Kidney (tissue), 22 donors: ENCODE measurements at places on chromosomes 5 and 9. TPM values are rescaled to one million over a fixed set of nuclear protein-coding genes. Genes with fewer than 3 reads are reported as not detected.
A peak's percentile ranks its signal among the peaks of the same experiment; 100 is the strongest.

- H3K4me1 ChIP-seq: peaks cover 4% of the 10 kb centered on the region
- peak; percentile 64 for DNase-seq
- H3K27me3 ChIP-seq: no peaks in the 10 kb centered on the region
- H3K4me3 ChIP-seq: no peak overlapping the region
Observed at GRCh38 chr5:35924950-35925722, 13.3 kb downstream of the CAPSL start.

DNA sequence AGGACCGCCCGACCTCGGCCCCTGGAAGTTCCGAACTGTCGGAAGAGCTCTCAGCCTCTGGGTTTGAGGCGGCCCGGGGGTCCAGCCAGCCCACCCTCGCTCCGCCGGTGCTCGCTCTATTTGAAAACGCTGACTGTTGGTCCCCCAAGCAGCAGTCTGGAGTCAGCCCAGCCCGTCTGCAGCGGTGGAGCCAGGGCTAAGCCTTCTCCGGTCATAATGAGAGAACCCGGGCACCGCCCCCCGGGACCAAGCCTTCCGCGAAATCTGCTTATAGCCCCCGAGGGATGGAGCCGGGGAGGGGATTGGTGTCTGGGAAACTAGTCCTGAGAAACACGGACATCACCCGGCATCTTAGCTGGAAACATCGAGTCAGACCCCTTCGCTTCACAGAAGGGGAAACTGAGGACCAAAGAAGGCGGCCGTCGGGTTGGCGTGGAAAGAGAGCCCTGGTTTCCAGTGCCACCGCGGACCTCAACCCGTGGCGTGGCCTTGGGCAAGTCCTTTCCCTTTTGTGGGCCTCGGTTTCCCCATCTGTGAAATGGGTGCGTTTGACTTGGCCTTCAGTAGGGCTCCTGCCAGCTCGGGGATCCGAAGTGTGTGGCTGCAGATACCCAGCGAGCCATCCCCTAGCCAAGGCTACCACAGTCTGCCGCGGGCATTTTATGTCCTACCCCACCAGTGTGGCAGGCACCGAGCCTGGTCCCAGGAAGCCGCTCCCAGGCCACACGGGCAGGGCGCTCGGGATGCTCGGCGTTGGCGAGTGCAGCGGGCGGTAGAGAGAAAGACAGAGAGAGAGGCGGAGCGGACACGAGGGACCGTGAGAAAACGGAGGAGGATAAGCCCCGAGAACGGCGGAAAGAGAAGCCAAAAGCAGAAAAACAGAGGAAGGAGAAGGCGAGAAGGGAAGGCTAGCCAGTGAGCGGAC lies 857 bp downstream of the ADAM19 start:
- peak overlapping the region; percentile 17 for H3K27ac ChIP-seq
- H3K27me3 ChIP-seq: no peaks in the 10 kb centered on the region
- H3K4me1 ChIP-seq: no peaks in the 10 kb centered on the region
- H3K36me3 ChIP-seq: no peaks in the 10 kb centered on the region
- peak; percentile 82 for DNase-seq

DNA sequence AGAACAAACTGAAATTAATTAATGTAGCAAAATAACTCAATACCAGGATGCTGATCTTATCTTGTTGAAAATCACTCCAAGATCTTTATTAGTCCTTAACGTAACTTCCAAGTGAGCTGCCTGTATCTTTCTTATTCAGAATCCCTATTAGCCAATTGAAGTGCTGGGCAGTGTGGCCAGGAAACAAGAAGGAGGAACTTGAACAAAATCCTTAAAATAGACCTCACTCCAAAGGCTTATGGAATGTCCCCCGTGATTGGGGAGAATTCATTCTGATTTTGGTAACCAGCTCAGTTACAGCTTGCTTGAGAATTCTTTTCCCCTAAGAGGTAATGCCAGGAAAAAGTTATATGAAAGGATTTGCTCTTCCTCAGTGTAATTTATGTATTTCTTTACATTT lies 171.0 kb downstream of the DEPDC1B start:
- DNase-seq: no peak
- H3K36me3 ChIP-seq: no peaks in the 10 kb centered on the region
- no peak overlapping the region for H3K27ac ChIP-seq
- no peaks in the 10 kb centered on the region for H3K4me1 ChIP-seq
- no peaks in the 10 kb centered on the region for H3K27me3 ChIP-seq

GRCh38 chr9:86135371-86135770 lies 36.0 kb upstream of the GOLM1 start:
- H3K36me3 ChIP-seq: no peaks in the 10 kb centered on the region
- DNase-seq: no peak
- H3K27ac ChIP-seq: no peak overlapping the region
- no peaks in the 10 kb centered on the region for H3K27me3 ChIP-seq
- no peak overlapping the region for H3K4me3 ChIP-seq
- no peaks in the 10 kb centered on the region for H3K4me1 ChIP-seq

DNA sequence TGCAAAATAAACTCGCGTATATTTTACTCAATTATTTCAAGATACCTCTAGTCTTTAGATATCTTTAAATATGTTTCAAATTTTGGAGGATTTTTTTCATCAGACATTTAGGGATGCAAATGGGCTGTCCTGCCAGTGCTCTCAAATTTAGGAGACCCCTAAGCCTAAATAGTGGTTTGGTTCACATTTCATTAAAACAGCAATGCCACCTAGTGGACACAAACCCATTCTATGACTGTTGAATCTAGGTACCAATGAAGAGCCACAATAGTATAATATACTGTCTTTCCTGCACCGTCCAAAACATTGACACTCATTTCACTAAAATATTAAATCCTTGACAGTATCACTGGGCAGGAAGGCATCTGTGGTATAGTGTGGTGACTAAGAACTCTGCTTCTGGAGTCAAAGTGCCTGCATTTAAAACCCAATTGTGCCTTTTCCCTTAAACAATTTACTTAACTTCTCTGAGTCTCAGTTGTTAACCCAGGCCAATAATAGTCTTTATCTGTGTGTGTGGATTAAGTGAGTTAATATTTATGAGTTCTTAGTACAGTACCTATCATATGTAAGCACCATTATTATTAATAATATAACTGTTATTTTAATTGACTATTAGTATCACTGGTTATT lies 148.0 kb downstream of the RORB start:
- no peak for DNase-seq
- no peaks in the 10 kb centered on the region for H3K4me1 ChIP-seq
- H3K27ac ChIP-seq: no peak overlapping the region
- H3K4me3 ChIP-seq: no peak overlapping the region

- peak; percentile 23 for DNase-seq
- H3K27ac ChIP-seq: no peak overlapping the region
- H3K4me1 ChIP-seq: peaks cover 10% of the 10 kb centered on the region
Observed at GRCh38 chr5:158026304-158027031, 167.5 kb upstream of the CLINT1 start.

GRCh38 chr9:82382887-82383616 lies 394.5 kb downstream of the SPATA31D1 start:
- no peaks in the 10 kb centered on the region for H3K36me3 ChIP-seq
- no peak overlapping the region for H3K4me3 ChIP-seq
- H3K27ac ChIP-seq: no peak overlapping the region

GRCh38 chr5:132224716-132225115 lies 2.9 kb downstream of the P4HA2 start:
- DNase-seq: no peak
- H3K4me1 ChIP-seq: peaks cover 12% of the 10 kb centered on the region
- H3K4me3 ChIP-seq: no peak overlapping the region
- H3K27ac ChIP-seq: no peak overlapping the region
- H3K36me3 ChIP-seq: no peaks in the 10 kb centered on the region
- no peaks in the 10 kb centered on the region for H3K27me3 ChIP-seq

DNA sequence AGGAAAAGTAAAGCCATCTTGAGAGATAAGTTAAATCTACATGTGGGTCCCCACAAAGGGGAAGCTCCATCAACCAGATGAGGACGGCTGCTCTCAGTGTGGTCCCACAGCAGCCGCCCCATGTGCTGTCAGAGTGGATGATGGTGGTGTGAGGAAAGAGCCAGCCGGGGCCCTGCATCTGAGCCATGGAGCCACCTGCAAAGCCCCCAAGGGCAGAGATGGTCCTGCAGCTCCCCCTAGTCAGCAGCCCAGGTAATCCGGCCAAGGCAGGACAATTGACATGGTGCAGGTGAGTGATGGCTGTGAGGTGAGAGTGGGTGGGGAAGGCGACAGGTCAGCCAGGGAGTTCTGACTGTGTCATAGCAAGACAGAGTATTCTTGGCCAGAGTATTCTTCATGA lies 458.8 kb downstream of the ICE1 start:
- no peaks in the 10 kb centered on the region for H3K27me3 ChIP-seq
- DNase-seq: peak; percentile 6
- no peaks in the 10 kb centered on the region for H3K4me1 ChIP-seq
- H3K4me3 ChIP-seq: no peak overlapping the region

The FCN1 gene
- 13.0 TPM for total RNA-seq

The LCP2 gene
- total RNA-seq: 48.8 TPM

The IPO11 gene
- 36.1 TPM for total RNA-seq

The IQGAP2 gene
- total RNA-seq: 23.2 TPM

The AQP3 gene
- total RNA-seq: 135 TPM

The GPX3 gene
- total RNA-seq: 1,327 TPM

The FAM200C gene
- 4.8 TPM for total RNA-seq

The EQTN gene
- total RNA-seq: 1.4 TPM

The ITGA1 gene
- total RNA-seq: 65.6 TPM
